Stimulated activated CD4-positive, alpha-beta T cell treated with anti-CD3 and anti-CD28 coated beads, Interleukin-12 subunit alpha, Interleukin-12 subunit beta, amount 100 ng/mL, for 4 hours (primary cell): ENCODE measurements at places on chromosomes 2 and 18.

GRCh38 chr2:217801115-217801531, 201.7 kb downstream of the TNS1 start:
- no peak for DNase-seq

- DNase-seq = no peak
Measured at GRCh38 chr2:154280543-154280942, 408.8 kb downstream of the GALNT13 start.

DNA sequence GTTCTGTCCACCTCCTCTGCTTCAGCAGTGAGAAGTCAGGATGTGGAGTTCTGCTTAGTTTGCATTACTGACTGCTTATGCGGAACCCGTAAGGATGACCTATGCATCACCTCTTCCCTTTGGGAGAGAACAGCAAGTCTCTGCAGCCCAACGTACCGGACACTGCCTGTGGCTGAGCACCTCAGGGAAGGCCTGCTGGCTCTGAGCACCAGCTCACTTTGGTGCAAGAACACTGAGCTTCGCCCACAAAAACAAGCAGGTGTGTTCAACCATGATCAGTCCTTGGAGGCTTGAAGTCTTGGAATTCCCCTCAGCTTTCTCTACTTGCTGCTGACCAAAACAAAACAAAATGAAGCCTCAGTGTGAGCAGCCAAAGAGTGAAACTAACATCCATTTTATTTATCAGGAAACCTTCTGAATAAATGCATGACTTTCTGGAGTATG, 52.7 kb upstream of the NCK2 start:
- DNase-seq = no peak

- DNase-seq = no peak
Measured at GRCh38 chr2:202052235-202052634, 18.6 kb downstream of the FZD7 start.

- no peak for DNase-seq
Measured at GRCh38 chr2:26666671-26667070, 25.5 kb upstream of the CIB4 start.

DNA sequence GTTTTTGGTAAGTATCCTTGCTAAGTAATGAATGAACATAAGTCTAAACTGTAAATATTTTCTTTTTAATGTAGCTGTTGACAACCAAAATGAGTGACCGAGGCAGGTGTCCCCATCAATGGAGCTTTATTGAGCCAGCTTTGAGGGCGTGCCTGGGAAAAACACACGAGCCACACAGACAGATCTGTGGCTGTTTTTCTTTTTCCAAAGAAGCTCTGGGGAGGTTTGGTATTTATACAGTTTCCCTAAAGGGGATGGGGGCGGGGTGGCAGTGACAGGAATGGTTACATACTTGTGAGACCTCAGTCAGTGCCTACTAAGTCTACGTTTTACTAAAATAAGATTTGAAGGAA, 11.2 kb downstream of the DBI start:
- DNase-seq = no peak

DNA sequence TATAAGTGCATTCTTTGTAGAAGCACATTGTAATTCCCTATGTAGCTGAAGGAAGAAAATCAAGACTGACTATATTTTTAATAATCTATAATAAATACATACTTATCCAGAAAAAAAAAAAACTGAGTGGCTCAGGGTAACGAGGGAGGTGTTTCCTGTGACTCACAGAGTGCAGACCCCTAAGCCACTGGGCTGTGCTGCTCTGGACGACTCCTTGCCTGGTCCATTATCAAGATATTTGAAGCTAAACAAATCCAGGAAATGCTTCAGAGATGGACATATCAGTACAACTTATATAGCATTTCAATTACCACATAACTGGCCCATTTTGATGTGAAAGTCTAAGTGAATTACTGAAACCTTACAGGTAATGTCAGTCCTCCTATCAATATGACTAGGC, 80.6 kb downstream of the PIGN start:
- DNase-seq = no peak

- DNase-seq = no peak
Measured at GRCh38 chr18:42030586-42031182, 75.7 kb downstream of the PIK3C3 start.

DNA sequence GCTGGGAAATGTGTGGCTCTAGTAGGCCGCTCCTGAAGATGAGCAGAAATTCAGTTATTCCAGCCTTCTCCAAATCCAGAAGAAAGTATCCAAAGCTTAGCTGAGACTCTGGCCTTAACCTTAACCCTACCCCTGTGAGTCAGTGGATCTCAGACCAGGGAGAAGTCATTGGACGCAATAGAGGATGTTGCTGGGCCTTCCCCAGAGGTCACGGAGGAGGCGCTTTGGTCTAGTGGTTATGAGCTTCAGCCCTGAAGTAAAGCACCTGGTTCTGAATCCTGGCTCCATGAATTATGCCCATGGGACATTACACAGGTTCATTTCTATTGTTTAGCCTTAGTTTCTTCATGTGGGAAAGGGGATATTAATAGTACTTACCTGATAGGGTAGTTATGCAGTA, 24.0 kb downstream of the PKDCC start:
- DNase-seq = no peak

GRCh38 chr2:205496772-205497171, 185.5 kb upstream of the NRP2 start:
- DNase-seq = no peak

DNA sequence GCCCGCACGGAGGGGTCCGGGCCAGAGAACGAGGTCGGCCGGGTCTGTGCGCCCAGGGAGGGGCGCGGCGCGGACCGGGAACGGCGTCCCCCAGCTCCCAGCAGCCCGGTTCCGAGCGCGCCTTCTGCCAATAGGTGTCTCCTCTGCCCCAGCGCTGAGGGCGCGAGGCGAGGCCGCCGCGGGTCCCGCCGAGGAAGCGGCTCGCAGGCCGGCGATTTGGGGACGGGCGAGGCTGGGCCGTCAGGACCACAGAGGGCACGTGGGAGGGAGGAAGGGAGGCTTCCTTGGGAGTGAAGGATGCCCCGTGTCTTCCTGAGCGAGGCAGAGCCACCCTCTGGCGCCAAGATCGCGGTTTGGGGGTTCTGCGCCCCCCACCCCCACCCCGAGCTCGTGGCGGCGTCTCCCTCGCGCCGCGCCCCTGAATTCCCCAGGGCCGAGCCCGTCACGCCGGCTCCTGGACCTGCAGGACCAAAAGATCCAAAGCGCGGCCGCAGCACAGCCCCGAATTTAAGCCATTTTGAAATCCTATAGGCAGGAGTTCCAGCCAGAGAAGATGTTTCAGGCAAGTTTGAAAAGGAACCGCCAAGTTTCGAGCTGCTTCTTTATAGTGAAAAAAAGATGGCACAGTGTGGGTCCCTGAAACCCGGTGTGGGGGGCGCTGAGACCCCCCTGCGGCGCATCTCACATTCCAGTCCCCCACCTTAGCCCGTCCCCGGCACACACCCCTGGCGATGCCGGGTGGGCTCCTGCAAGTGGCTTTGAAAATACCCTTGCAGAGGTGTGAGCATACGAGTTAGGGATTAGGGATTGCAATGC, 909 bp downstream of the NFATC1 start:
- DNase-seq = peak; percentile 59
